ENCODE measurements at places on chromosomes 2 and 18. TPM values are rescaled to one million over a fixed set of nuclear protein-coding genes. Genes with fewer than 3 reads are reported as not detected.

VWA3B gene
- total RNA-seq, result 0.08 TPM

PMAIP1 gene
- total RNA-seq, result 16.2 TPM

OLA1 gene
- total RNA-seq, result 131 TPM

C2orf80 gene
- total RNA-seq, result not detected

CNGA3 gene
- total RNA-seq, result not detected

PLA2R1 gene
- total RNA-seq, result 4.5 TPM
